ENCODE measurements at places on chromosomes 3 and 15.

- no peak for ATAC-seq
Observed at GRCh38 chr15:67331676-67332075, 77.1 kb downstream of the IQCH start.

GRCh38 chr3:184786280-184786941 lies 25.6 kb upstream of the VPS8 start:
- ATAC-seq = no peak

DNA sequence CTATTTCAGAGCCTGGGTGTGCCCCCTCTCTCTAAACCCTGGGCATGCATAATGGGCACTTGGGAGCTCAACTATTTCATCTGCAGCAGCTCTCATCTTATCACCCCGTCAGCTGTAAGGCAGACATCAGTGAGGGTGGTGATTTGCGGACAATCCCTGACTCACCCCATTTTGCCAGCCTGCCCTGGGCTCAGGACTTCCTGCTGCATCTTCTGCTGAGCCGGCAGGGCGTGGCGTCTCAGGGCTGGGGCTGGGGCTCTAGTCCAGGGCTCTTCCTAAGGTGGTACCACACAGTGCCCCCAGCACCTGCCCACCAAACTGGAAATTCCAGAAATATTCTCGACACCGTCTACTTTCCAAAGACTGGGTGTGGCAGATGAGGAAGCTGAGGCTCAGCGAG lies 925 bp upstream of the PSTPIP1 start:
- ATAC-seq = peak; percentile 70

GRCh38 chr3:64878362-64878761 lies 190.6 kb upstream of the ADAMTS9 start:
- no peak for ATAC-seq

- no peak for ATAC-seq
Observed at GRCh38 chr15:52749258-52749657, 40.9 kb downstream of the ONECUT1 start.

GRCh38 chr15:64464276-64465005 lies 4.1 kb downstream of the ZNF609 start:
- ATAC-seq = no peak

GRCh38 chr3:166322391-166322790 lies 485.2 kb upstream of the BCHE start:
- no peak for ATAC-seq

DNA sequence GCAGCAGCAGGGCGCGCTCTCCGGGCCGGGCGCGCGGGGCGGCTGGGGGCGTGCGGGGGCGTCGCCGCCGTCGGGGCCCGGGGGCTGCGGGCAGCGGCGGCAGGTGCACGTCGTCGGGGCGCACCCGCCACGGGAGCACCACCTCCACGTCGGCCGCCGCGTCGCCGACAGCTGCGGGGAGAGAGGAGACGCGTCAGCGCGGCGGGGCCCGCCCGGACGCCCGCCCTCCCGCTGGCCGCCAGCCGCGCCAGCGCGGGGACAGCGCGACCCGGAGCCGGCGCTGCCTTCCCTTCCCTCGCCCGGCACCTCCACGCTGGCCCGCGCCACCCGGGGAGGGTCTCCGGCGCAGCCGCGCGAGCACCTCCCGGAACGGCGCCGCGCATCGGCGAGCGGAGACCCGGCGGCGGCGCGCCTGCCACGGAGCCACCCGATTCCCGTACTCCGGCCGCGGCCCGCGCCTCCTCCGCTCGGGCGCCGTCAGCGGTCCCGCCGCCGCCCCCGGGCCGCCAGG lies 481 bp downstream of the ADAMTS17 start:
- peak; percentile 5 for ATAC-seq

GRCh38 chr3:184016811-184017671 lies 643 bp downstream of the ABCC5 start:
- peak; percentile 81 for ATAC-seq

- peak; percentile 60 for ATAC-seq
Observed at GRCh38 chr3:113111011-113111707, 100.2 kb upstream of the BOC start.

DNA sequence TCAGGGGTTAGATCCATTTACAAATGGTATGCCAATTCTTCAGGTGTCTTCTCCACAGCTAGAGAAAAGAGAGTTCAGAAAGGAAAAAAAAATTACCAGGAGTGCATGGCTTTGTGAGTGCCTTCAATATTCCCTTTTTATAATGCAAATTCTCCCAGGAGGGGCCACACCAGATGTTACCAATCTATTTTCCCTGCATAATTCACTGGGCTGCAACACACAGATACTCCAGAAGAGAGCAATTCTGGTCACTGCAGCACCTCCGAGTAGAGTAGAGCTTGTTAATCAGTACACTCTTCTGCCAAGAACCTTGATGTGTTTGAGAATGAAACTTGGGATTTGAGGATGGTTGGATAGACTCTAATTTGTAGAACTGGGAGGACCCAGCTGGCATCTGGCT lies 80.7 kb upstream of the SPRED1 start:
- ATAC-seq = no peak

GRCh38 chr3:21390136-21390535 lies 360.9 kb downstream of the ZNF385D start:
- no peak for ATAC-seq

GRCh38 chr15:33182278-33182905 lies 12.1 kb downstream of the FMN1 start:
- ATAC-seq = peak; percentile 24

- ATAC-seq = no peak
Observed at GRCh38 chr3:11050666-11051323, 58.2 kb downstream of the SLC6A1 start.

- ATAC-seq = no peak
Observed at GRCh38 chr3:37307321-37307720, 132.9 kb upstream of the LRRFIP2 start.

- ATAC-seq = no peak
Observed at GRCh38 chr15:92053753-92054316, 200.3 kb downstream of the SLCO3A1 start.

DNA sequence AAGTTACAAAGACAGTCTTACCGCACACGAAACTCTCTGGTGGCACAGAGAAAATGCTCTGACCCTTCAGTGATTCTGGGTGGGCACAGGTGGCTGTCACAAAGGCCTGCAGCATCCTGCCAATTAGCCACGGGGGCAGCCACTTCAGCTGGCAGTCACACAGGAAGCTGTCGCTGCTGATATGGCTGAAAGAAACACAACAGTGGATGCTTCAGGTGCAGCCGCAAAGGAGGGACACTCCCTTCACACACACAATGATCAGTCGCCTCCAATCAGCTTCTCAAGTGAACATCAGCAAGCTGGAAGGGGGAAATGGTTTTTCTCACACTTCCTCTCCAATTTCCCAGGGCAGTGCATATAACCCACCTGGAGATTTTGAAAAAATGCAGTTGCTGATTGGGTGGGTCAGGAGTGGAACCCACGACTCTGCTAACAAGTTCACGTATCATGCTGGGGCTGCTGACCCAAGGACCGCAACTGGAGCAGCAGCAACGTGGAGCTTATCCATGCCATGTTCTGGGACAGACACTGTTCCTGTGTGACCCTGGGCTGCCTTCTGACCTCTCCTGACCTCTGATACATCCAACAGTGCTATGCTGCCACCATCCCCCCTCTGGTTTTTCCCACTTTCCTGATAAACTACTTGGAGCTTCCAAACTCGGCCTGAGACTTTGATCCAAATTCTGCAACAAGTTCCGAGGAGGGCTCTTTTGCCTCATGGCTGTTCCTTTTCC lies 106.6 kb downstream of the LRIG1 start:
- peak; percentile 80 for ATAC-seq

DNA sequence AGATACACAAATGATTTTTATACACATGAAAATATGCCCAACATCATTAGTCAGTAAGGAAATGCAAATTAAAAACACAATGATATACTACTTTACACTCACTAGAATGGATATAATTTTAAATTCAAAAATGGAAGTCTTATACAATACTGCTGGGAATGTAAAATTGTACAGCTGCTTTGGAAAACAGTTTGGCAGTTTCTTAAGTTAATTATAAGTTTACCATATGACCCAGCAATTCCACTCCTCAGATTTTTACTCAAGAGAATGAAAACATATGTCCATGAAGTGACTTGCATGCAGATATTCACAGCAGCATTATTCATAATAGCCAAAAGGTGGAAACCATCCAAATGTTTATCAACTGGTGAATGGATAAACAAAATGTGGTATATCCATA lies 281.3 kb downstream of the EPHB1 start:
- ATAC-seq = no peak

DNA sequence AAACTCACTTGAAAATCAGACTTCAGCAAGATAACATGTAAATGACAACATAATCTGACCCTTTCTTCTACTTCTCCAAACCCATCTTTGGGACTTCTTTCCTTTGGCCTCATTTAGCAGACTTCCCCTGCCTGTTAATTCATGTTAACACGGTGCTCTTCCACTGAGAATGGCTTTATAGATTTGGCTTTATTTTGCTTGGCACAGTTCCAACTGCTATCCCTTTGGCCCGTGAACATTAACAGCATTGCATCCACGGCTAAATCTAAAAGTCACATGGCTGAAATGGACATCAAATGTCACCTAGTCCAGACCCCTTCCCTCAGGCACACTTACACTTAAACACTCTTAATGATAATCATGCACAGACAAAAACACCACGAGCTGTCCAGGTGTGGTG lies 3.8 kb downstream of the ZMAT3 start:
- ATAC-seq = no peak

GRCh38 chr3:66490214-66490613 lies 10.6 kb downstream of the LRIG1 start:
- peak; percentile 55 for ATAC-seq

DNA sequence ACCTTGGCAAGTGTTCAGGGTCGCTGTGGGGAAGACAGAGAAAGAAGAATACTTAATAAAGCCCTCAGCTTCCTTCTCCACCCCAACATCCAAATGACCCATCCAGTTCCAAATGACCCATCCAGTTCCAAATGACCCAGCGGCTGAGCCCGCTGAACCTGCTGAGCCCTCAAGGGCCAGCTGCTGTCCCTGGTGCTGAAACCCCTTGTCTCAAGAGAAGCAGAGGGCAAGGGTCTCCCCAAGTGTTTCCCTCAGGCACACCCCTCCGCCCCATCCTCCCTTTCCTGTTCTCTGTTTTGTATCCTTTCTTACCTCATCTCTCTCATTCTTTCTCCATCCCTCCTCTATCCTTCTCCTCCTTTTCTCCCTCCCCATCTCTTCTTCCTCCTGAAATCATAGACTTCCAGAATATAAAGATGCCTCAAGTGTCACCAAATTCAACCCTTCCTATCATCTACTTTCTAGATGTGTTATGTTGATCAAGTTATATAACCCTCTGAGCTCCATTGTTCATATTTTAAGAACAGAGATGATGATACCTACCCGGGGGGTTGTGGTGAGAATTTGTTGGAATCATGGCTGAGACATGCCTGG lies 29.0 kb downstream of the CCDC33 start:
- ATAC-seq = no peak

DNA sequence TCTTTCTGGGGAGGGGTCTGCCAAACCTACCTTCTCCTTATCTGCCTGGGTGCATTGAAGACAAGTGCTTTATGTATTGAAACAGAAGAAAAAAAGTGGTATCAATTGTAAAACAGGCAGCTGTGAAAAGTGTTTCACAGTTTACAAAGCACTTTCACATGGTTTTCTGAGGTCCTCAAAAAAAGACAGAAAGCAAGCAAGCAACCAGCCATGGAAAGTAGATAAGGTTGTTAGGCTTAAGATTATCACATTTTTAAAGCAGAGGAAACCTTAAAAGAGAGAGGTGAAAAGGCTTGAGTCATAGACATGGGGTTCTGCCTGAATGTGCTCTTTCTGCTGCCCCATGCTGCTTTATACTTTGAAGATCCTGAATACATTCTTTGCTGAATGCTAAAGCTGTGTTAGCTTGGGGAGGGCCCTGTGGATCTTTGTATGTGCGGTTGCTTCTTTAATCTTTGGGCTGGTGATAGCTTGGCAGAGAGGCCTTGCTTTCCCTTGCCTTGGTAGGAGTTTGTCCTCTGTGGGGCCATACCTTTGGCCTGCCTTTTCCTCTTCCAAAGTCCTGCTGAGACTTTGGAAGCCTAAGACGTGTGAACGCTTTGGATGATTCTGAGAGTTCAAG lies 2.6 kb downstream of the SMAD3 start:
- peak; percentile 58 for ATAC-seq

GRCh38 chr3:81952141-81952540 lies 190.7 kb upstream of the GBE1 start:
- ATAC-seq = no peak
